ENCODE measurements at places on chromosomes 6 and 20. TPM values are rescaled to one million over a fixed set of nuclear protein-coding genes. Genes with fewer than 3 reads are reported as not detected.

The JARID2 gene
- 8.5 TPM for total RNA-seq

The INSM1 gene
- not detected for total RNA-seq

DNA sequence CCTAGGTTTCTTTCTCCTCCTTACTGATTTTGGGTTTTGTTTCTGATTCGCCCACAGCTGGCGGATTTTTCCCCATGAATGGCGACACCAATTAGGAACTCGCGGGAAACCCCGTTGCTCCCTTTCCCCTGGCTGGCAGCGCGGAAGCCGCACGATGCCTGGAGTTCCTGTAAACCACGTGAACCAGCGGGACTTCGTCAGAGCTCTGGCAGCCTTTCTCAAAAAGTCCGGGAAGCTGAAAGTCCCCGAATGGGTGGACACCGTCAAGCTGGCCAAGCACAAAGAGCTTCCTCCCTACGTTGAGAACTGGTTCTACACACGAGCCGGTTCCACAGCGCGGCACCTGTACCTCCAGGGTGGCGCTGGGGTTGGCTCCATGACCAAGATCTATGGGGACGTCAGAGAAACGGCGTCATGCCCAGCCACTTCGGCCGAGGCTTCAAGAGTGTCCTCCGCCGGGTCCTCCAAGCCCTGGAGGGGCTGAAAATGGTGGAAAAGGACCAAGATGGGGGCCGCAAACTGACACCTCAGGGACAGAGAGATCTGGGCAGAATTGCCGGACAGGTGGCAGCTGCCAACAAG lies 3.2 kb upstream of the SEC23B start:
- peak; percentile 23 for DNase-seq

The SLC4A11 gene
- total RNA-seq = 3.8 TPM

- peak; percentile 37 for DNase-seq
Observed at GRCh38 chr20:32184961-32185603, 22.5 kb downstream of the PLAGL2 start.

- DNase-seq = no peak
Observed at GRCh38 chr6:95519228-95520037, 57.9 kb upstream of the MANEA start.

GRCh38 chr6:20924911-20925543 lies 390.8 kb downstream of the CDKAL1 start:
- peak; percentile 82 for DNase-seq

- DNase-seq = peak; percentile 93
Observed at GRCh38 chr20:57991211-57991881, 237.1 kb downstream of the ANKRD60 start.
